NCI-H345 (cell line): ENCODE measurements at places on chromosomes 12 and 14.

GRCh38 chr12:9756706-9757105 is 4.0 kb downstream of the CD69 start:
- no peak for DNase-seq

DNA sequence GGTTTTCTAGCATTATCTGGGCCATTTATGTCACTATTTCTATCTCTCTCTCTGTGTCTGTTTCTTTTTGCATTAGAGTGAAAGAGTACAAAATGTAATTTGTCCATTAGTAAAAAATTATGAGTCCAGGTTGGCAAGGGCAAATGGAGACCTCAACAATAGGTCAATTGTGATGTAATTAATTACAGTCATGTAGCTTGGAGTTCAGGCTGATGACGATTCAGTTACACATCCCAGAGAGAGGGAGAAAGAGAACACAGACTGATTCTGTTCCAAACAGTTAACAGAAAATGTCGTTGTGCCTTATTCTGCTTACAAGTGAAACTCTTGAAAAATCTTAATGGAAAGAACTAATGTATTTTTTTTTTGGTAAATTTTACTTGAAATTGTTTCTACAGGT is 83.3 kb downstream of the ATXN7L3B start:
- no peak for DNase-seq

GRCh38 chr12:3045989-3046388 is 31.2 kb upstream of the TSPAN9 start:
- no peak for DNase-seq

DNA sequence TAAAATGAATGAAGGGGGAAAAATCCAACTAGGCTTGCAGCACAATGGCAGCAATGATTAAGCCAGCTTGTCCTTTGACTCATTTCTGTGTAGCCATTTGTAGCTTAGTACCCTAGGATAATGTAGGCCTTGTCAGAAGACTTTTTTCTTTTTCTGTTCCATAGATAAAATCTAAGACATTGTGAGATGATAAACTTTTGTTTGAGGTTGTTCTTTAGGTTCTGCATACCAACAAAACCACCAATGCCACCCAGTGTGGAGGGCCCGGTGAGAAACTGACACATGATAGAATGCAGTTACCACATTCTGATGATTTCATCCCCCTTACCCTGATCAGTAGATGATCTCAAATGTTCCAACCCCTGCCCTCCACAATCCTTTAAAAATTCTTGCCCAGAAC is 6.6 kb upstream of the KLRD1 start:
- DNase-seq, result no peak

GRCh38 chr12:108338915-108339657 is at the start of gene CMKLR1:
CMKLR1 (minus strand) TSS chr12:108339311; CDS start chr12:108293591, 45,720 bp downstream.
- DNase-seq, result no peak

DNA sequence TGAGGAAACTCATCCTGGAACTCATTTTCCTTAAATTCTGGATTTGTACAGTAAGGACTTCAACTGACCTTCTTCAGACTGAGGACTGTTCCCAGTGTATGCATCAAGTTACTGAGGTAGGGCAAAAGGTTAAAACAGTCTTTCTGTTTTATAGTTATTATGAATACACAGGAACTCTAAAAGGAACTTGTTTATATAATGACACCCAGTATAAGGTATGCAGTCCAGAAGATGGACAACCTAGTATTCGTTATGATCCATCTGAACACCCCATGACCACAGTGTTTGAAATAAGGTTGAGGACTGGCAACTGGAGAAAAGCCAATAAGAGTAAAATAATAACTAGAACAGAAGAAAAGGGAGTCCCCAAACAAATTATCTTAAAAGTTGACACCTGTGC is 779.9 kb upstream of the TMEM132C start:
- DNase-seq, result no peak

- DNase-seq, result no peak
These were observed 202.6 kb downstream of the TMX1 start for GRCh38 chr14:51442513-51443175.

DNA sequence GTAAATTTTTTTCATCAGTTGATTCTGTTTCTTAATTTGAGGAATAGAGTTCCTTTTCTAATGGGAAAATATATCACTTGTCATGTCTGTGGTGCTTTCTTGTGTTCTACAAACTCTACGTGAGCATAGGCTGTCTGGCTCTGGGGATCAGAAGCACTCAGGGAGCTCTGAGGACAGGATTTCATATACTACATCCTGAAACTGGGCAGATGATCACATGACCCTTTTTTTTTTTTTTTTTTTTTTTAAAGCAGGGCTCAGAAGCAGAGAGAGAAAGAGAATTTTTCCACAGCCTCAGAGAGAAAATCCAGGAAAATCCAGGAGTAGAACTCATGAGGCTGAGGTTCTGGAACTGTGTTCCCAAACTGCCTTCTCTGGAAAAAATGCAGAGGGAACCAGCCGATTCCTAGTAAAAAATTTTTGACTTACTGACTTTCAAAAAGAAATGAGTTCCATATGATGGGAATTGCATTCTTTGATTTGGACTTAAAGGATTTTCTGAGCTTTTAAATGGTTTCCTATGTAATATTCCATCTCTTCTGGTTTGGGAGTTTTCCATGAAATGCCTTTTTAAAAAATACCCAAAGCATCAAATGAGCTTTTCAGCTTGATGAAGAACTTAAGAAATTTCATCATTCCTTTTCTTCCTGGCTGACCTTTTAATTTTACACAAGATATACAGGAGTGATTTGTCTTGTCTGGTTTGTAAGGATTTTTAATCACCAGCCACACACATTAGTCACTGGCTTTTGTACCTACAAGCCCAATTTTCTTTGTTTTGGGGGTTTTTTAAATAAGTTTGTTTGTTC is 183.1 kb upstream of the HIF1A start:
- DNase-seq, result no peak

- no peak for DNase-seq
These were observed at the start of gene FKBP11 for GRCh38 chr12:48925304-48926011. FKBP11 (minus strand) TSS chr12:48925492; CDS start chr12:48925428, 64 bp downstream.

DNA sequence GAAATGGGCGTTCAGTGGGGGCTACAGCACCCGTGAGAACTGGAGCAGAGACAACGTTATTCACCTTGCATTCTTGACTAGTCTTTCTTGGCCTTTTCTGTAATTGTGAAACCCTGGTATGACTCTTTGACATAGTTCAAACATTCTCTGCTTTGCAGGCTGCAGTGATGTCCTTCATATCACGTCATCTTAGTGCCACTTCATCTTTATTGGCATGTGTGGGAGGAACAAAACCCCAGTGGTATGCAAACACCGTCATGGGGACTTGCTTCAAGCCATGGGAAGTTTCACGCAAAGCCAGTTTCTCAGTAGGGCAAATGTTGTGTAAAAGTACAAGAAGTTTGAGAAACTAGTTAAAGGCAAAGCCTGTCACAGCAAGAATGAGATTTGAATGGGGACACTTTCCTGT is 20.2 kb upstream of the DUSP16 start:
- DNase-seq, result no peak
